ENCODE measurements at places on chromosomes 16 and 17.
A peak's percentile ranks its signal among the peaks of the same experiment; 100 is the strongest.

DNA sequence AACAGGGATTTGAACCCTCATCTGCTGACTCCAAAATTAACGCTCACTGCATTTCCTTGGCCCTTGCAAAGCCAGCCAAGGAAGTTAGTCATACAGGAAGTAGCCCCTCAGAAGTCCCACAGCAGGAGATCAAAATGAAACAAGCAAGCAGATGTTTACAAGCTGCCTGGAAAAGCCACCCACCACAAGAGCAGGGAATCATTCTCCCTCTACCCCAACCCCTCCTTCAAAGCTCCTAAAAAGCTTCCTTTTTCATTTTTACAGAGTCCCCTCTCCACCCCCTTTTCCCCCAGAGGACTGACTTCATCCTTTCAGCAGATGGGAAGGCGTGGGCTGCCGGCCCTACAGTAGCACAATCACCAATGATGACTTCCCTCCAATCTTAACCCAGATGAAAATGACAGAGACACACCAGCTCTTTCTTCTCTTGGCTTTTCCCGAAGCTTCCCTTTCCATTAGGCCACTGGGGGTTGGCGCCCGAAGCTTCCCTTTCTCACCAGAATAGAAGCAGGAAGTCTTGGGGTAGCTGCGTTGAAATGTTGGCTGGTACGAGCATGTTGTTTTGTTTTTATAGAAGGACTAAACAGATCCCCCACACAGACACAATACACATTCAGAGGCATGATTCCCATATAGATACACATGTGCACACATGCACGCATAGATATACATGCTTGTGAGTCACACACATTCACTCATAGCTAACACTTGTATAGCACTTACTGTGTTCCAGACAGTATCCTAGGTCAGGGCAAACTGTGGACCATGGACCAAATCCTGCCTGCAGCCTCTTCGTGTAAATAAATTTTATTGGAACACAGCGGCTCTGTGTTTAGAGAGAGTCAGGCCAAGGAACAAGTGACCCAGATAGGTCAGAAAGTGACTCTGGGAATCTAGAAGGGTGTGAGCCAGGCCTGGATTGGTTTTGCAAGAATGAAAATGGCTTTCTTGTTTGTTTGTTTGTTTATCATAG lies 17.4 kb downstream of the ITPRIPL2 start:
- DNase-seq: peak; percentile 73

DNA sequence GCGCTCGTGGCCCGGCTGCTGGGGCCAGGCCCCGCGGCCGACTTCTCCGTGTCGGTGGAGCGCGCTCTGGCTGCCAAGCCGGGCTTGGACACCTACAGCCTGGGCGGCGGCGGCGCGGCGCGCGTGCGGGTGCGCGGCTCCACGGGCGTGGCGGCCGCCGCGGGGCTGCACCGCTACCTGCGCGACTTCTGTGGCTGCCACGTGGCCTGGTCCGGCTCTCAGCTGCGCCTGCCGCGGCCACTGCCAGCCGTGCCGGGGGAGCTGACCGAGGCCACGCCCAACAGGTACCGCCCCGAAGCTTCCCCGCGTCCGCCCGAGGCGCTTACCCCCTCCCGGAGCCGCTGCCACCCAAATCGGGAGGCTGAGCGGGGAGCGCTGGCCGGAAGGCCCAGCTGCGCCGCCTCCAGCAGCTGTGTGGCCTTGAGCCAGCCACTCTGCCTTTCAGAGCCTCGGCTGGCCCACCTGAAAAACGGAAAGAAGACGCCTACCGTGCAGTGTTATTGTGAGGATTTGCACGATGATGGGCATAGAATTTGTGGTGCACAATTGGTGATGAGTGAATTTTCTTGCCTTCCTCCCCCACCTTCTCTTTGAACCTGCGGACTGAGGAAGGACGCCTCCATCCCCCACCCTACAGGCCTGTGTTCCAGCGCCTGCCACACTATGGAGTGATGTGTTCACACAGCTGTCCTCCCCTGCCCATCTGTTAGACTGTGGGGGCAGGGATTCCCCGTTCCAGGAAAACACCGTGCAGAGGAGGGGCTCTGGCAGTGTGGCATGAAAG lies 523 bp downstream of the NAGLU start:
- peak; percentile 93 for DNase-seq

DNA sequence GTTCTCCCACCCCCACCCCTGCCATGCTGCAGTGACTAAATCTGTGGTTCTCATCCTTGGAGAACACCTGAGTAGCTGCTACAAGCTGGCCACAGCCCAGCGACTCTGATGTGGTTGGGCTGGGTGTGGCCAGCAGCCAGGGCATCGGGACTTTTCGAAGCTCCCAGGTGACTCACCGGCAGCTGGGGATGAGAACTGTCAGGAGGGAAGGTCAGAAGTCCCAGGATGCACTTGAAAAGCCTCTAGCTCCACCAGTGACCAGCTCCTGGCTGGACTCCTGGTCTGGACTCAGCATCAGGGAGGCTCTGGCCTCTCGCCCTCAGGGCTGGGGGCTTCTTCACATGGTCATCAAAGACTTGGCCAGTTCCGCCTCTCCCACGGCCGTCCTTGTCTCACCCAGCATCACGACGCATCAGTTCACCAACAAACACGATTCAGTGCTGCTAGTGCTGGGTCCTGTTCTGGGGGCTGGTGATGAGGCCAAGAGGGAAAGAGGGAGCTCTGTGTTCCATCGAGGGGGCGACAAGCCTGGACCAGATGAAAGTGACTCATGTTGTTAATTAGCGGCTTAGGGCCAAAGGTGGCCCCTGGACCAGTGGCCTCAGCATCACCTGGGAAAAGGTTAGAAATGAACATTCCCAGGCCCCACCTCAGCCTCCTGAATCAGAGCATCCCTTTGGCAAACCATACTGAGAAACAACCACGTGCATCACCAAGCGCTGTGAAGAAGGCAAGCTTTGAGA lies 3.9 kb upstream of the C17orf99 start:
- no peak for DNase-seq

DNA sequence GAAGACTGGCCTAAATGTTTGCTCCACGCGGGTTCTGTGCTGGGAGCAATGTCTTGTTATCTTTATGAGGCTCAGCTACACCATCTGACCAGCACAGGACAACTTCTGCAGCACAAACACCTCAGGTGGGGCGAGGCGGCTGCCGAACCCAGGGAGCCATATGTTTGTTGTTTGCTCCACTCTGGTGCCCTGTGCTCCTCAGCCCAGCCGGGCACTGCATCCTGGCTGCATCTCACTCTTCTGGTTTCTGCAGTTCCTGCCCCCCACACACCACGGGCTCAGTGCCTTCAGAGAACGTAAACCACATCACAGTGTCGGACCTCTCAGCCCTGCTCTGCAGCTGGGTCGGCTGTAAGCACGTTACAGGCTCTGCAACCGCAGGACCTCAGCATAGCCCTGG lies 32.4 kb downstream of the MXRA7 start:
- no peak for DNase-seq
